ENCODE measurements at places on chromosomes 3 and 15.

DNA sequence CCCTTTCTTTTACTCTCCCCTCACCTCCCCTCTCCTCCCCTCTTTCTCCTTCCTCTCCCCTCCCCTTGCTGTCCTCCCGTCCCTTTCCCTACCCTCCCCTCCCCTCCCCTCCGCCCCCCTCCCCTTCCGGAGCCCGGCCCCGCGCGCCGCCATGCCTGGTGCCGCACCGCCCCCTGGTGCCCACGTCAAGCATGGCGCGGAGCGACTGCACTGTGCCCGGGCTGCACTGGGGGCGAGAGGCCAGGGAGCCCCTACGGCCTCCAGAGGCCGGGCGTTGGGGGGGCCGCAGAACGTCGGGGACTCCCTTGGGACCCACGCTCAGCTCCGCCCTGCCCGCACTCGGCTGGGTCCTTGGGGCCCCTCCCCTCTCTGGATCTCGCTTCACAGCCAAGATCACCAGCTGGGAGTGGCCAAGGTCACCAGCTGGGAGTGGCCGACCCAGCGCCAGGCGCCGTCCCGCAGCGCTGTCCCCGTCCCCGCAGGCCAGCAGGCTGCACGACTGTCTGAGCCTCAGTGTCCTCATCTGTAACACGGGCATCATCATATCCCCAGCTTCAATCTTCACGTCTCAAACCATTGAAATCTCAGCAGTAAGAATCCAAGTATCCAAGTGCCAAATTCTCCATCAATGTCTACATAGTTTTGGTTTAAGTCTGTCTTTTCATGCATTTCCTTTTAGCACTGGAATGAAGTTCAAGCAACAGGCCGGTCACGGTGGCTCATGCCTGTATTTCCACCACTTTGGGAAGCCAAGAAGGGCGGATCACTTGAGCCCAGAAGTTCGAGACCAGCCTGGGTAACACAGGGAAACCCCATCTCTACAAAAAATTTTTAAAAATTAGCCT is 42.5 kb downstream of the TPRA1 start:
- DNase-seq = peak; percentile 62

DNA sequence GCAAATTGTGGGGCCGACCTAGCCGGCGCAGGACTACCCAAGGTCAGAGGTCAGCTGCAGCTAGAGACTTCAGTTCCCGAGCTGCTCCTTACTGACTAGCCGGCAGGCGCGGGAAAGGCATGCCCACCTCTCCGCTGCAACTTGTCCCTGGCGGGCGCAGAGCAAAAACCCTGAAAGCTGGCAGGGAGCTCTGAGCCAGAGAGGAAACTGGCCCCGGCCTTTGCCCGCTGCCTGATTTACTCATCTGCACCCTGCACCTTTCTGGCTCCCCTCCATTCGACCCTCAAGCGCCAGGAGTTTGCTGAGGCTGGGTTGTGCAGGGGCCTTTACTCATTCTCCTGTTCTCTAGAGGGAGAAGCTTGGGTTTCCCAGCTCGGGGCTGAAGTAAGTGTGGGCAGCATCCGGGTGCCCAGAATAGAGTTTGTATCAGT is 1.5 kb downstream of the ZIC4 start:
- DNase-seq = no peak

DNA sequence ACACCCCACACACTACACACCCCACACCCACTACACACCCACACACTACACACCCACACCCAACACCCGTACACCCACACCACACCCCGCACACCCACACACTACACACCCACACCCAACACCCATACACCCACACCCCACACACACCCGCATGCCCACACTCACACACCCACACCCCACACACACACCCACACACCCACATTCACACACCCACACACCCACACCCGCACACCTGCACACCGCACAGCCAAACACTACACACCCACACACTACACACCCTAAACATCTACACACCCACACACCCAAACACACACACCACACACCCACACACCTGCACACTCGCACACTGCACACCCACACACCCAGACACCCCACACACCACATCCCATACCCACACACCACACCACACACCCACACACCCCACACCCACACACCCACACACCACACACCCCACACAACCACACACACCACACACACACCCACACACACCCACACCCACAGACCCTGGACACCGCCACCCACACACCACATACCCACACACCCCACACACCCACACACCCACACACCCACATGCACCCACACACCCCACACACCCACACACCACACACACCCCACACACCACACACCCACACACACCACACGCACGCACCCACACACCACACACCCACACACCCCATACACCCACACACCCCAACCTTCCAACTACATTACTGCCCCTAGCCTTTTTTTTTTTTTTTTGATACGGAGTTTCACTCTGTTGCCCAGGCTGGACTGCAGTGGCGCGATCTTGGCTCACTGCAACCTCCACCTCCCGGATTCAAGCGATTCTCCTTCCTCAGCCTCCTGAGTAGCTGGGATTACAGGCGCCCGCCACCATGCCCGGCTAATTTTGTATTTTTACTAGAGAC is 16.9 kb downstream of the CEP19 start:
- DNase-seq = no peak

DNA sequence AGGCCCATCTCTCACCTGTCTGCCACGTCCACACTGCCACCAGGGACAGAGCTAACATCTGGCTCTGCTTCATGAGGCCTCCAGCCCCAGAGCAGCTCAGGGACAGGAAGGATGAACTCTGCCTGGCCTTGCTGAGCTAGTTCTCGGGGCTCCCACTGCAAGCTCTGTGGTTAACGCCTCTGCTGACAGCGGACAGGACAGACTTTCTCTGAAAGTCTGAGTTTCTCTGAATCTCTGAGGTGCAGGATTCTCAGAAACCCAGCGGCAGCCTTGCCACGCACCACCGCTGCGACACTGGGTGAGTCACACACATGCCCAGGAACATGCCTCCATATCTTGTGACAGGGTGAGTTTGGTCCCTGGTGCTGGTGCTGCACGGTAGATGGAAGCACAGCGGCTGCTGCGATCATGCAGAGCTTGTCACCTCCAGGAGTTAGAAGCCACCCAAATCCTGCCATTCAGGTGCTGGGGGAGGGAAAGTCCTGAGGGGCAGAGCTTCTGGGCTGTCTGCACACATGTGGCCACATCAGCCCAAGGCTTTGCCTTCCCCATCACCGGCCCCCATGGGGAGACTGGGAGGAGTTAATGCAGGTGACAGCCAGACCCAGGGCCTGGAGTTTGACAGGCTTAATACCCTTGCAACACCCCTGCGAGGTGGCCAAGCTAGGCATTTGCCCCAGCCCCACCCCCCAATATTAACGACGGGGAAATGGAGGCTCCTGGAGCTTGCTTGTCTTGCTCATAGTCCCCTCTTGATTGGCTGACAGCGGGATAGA is 267.0 kb downstream of the PLCL2 start:
- no peak for DNase-seq

- peak; percentile 55 for DNase-seq
Measured at GRCh38 chr3:123634149-123635051, 49.5 kb upstream of the HACD2 start.

GRCh38 chr3:48926425-48927392 is 8.1 kb downstream of the ARIH2 start:
- no peak for DNase-seq

DNA sequence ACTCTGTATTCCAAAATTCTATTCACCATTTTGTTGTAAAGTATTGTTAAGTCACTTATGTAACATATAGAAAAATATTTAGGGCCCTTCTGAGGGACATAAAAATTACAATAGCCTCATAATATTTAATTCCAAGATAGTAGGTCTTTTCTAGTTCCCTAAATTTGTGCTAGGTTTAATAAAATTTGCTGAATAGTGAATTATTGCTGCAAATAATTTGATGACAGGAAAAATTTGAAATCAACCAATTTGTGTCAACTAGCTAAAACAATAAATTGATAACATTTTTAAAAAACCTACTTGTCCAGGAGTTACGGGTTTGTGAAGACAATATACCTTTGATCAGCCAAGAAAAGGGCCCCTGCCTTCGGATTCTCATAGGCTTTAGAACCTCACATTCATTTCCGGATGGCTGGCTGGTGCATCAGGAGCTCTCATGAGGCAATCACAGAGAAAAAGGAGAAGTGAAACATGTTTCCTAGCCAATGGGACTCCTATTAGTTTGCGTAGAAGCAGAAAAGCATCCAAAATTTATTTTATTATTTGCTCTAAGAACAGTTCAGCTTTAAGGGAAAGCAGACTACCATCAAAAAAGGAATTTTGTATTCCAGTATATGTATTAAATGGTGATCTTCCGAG is 177.2 kb downstream of the LRRC3B start:
- no peak for DNase-seq

GRCh38 chr15:63157891-63158431 is 684 bp upstream of the RPS27L start:
- peak; percentile 60 for DNase-seq

DNA sequence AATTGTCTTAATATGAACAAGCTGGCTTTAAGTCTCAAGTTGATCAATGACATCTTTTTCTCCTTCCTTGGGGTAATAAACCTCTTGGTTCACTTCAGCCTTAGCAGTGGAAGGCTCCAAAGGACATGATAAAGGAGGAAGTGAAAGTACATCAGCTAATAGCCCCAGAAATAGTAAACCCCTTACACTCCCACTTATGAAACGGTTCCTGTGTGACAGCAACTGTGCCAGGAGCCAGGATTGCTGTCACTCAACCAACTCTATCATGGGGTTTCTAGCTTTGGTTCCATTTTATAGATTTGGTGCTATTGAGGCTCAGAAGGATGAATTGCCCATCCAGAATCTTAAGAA is 216.7 kb downstream of the ABHD5 start:
- DNase-seq = no peak

- no peak for DNase-seq
Measured at GRCh38 chr3:48700731-48701405, 15.2 kb upstream of the NCKIPSD start.

GRCh38 chr15:64090527-64090926 is 3.1 kb downstream of the CIAO2A start:
- no peak for DNase-seq

DNA sequence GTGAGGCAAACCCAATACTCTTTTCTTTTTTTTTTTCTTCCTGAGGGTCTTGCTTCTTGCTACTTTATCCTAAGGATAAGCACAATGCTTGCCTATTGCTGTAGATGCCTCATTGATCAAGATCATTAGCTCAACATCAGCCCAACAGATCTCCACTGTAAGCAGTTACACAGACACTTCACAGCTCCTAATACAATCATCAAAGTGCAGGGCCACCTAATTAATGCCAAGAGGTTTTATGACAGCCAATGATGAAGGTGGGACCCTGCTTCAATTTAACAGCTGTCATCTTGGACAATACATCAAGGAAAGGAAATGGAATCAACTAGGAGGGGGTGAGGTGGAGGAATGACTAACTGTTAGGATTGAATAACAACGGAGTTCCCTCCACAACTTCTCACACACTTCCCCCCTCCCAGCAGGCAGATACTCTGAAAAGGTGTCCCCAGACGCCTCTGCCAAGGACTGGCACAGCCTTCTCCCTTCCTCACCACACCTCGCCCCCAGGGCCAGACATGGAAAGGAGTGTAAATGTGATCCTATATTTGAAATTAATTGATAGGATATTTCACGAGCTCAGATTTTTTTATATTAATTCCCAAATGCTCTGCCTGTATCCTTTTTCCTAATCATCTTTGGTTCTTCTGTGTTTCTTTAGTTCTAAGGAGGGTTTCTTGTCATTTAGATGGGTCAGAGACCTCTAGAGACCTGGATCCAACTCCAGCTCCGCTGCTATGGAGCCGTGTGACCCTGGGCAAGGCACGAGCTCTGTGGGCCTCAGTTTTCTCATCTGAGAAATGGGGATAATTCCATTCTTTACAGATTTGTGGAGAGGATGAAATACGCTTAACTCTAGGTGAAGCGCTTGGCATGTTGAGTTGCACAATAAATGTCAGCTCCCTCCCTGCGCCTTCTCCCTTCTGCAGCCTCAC is 1.2 kb downstream of the DCLK3 start:
- no peak for DNase-seq

GRCh38 chr3:160613661-160614060 is 48.3 kb upstream of the KPNA4 start:
- DNase-seq = no peak

GRCh38 chr3:183487016-183487415 is 58.6 kb upstream of the MCF2L2 start:
- DNase-seq = no peak

DNA sequence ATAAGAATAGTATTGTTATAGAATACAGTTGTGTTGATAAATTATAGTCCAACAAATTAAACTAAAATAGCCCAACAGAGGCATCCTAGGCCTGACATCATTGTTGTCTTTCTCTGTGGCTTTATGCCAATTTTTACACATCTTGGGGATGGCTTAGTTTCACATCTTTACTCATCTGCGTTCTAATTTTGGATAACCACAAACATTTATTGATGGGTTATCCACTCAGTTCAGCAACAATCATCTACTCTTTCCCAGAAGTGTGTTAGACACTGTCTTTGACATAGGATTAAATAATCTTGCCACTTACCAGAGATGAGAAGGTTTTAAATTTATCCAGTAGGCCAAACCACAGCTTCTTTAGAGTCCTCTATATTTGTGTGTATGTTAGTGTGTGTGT is 120.8 kb upstream of the PHLDB2 start:
- DNase-seq = peak; percentile 11

DNA sequence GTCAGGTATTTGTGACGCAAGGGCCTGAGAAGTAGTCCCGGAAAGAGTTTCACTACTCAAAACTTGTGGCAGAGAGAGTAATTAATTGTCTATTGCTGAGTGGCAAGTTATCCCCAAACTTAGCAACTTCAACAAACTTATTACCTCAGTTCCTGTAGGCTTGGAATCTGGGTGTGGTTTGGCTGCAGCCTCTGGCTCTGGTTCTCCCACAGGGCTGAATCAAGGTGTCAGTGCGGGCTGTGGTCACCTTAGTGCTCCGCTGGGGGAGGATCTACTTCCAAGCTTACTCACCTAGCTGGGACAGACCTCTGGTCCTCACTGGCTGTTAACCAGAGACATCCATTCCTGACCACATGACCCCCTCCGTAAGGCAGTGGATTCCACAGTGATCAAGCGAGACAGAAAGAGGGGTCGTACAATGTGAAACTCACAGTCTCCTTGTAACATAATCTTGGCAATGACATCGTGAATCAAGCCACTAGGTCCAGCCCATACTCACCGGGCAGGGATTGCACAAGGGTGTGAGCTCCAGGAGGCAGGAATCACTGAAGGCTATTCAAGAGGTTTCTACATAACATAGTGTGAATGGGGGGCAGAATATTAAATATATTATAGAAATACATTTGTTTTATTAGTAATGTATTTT is 138.3 kb downstream of the RYR3 start:
- DNase-seq = no peak

GRCh38 chr3:55585856-55586255 is 98.8 kb upstream of the WNT5A start:
- DNase-seq = no peak
